ENCODE measurements at places on chromosomes 3 and 15. TPM values are rescaled to one million over a fixed set of nuclear protein-coding genes. Genes with fewer than 3 reads are reported as not detected.
A peak's percentile ranks its signal among the peaks of the same experiment; 100 is the strongest.

DNA sequence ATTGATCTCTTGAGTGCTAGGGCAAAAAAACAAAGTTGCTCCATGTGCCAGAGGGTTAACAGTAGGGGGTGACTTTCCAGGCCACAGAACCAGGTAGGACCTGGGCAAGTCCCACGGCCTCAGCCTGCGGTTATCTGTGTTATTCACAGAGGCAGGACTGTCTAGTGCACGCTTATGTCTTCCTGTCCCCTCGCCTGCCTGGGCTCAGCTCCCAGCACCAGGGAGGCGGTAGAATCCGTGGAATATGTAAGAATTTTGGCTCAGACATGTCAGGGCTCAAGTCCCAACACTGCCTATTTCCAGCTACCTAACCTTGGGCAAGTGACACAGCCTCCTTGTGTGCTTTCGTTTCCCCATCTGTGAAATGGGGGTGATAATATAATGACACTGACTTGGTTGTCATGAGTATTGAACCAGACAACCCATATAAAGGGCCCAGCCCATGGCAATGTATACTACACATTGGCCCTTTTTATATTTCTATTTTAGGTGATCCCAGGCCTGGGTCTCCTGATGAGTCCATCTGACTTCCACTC is 44.3 kb upstream of the FLNB start:
- H3K27me3 ChIP-seq = no peaks in the 10 kb centered on the region
- no peak overlapping the region for H3K27ac ChIP-seq
- no peak for DNase-seq
- H3K4me1 ChIP-seq = peaks cover 3% of the 10 kb centered on the region
- no peaks in the 10 kb centered on the region for H3K36me3 ChIP-seq

GRCh38 chr3:37652851-37653250 is 208.8 kb upstream of the CTDSPL start:
- no peak for DNase-seq
- H3K4me1 ChIP-seq = no peaks in the 10 kb centered on the region
- no peaks in the 10 kb centered on the region for H3K27me3 ChIP-seq
- H3K4me3 ChIP-seq = no peak overlapping the region

A4GNT gene
- not detected for total RNA-seq

CCDC66 gene
- 9.6 TPM for total RNA-seq

GRCh38 chr3:43753741-43754715 is 63.3 kb downstream of the ABHD5 start:
- no peak overlapping the region for H3K4me3 ChIP-seq
- H3K4me1 ChIP-seq = peaks cover 11% of the 10 kb centered on the region
- no peaks in the 10 kb centered on the region for H3K27me3 ChIP-seq
- H3K27ac ChIP-seq = no peak overlapping the region
- no peak for DNase-seq
- no peaks in the 10 kb centered on the region for H3K36me3 ChIP-seq

DNA sequence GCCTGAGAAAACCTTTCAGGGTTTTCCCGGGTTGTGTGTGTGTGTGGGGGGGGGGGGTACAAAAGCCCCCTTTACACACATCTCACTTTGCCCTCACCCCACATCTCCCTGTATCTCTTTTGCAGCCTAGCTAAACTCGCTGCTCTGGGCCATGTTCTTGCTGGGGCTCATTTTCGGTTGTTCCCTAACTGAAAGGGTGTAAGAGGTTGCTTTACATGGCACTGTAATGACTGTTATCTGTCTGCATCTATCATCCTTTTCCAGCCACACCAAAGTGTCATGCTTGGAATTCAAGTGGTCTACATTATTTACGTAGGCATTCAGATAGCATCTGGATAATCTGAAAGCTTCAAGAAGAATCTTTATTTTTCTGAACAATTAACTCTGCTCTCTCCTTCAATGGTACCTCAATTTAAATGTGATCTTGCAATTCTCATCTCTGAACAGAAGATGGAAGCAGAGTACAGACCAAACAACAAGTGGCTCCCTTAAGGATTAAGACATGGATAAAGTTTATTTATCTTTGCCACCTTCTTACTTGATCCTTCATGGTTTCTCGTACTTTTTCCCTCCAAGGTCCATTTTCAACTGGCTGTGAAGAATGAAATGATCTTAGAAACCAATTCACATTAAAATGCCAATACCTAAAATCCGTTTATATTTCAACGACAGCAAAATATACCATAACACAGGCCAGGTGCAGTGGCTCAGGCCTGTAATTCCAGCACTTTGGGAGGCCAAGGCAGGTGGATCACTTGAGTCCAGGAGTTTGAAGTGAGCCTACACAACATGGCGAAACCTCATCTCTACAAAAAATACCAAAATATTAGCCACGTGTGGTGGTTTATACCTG is 34.9 kb downstream of the DCLK3 start:
- peaks cover 9% of the 10 kb centered on the region for H3K4me1 ChIP-seq
- H3K27ac ChIP-seq = no peak overlapping the region
- no peak for DNase-seq
- no peaks in the 10 kb centered on the region for H3K36me3 ChIP-seq

YEATS2 gene
- 8.1 TPM for total RNA-seq

TMEM45A gene
- 7.0 TPM for total RNA-seq

GRCh38 chr15:26767169-26767670 is 5.6 kb downstream of the GABRB3 start:
- no peaks in the 10 kb centered on the region for H3K36me3 ChIP-seq
- no peak overlapping the region for H3K4me3 ChIP-seq
- no peaks in the 10 kb centered on the region for H3K4me1 ChIP-seq

TNIK gene
- 14.1 TPM for total RNA-seq

MLH1 gene
- 32.0 TPM for total RNA-seq

GRCh38 chr3:194736277-194736895 is 50.7 kb downstream of the FAM43A start:
- H3K4me1 ChIP-seq = peaks cover 17% of the 10 kb centered on the region
- no peaks in the 10 kb centered on the region for H3K36me3 ChIP-seq
- no peak overlapping the region for H3K27ac ChIP-seq
- DNase-seq = no peak

GRCh38 chr15:46897266-46897665 is 820.0 kb upstream of the SEMA6D start:
- H3K27me3 ChIP-seq = no peaks in the 10 kb centered on the region
- no peaks in the 10 kb centered on the region for H3K36me3 ChIP-seq
- no peak for DNase-seq

GRCh38 chr3:72655723-72656122 is 192.5 kb downstream of the SHQ1 start:
- H3K27me3 ChIP-seq = peaks cover 10% of the 10 kb centered on the region
- peaks cover 2% of the 10 kb centered on the region for H3K4me1 ChIP-seq

- no peaks in the 10 kb centered on the region for H3K36me3 ChIP-seq
- H3K27me3 ChIP-seq = no peaks in the 10 kb centered on the region
- H3K4me1 ChIP-seq = peaks cover 27% of the 10 kb centered on the region
- DNase-seq = no peak
- peak overlapping the region; percentile 76 for H3K27ac ChIP-seq
Observed at GRCh38 chr3:45807133-45807532, 10.8 kb upstream of the SLC6A20 start.
